ENCODE measurements at places on chromosomes 3 and 15.

DNA sequence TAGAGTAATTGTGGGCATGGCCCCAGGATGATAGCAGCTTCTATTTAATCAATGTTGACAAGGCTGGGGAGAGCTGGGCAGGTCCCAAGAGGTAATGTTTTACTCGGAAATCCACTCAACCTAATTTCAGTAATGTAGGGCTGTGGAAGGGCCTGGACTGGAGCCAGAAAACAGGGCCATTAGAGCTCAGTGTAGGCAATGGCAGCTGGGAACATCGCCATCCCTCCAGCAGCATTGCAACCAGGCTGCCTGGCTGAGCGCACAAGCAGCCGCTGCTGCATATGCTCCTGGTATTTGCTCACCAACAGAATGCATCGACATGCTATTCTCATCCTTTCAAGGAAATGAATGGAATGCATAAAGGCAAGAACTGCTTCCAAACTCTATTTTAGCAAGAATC, 90.0 kb downstream of the GAP43 start:
- DNase-seq = peak; percentile 40

DNA sequence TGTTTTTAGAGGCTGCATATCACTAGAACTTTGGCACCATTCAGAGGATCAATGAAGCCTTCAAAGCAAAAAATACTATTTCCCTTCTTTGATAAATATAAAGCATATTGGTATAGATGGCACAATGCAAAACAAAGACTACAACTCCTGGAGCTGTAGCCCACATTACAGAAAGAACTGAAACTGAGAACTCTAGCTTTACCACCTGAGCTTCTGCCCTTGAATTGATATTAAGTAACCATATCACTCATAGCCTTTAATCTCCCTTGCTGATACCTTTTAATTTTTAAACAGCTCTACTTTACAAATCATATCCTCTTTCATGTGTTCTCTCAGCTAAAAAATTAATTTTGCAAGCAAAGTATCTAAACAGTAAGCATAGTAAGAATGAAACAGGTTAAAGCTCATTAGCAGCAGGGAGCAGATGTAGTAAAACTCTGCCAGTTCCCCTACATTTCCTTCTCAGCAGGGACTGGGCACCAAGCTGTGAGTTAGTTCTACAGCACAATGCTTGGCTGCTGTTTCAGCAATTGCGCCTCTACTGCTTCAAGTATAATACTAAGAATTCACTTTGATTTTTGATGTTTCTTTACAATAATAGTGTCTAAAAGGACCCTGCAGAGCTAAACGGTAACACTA, 97.9 kb upstream of the NANOGP8 start:
- DNase-seq = no peak

GRCh38 chr3:127141921-127142730, 50.8 kb upstream of the PRR23E start:
- DNase-seq = no peak

- DNase-seq = no peak
Observed at GRCh38 chr3:13567684-13568514, 19.0 kb downstream of the FBLN2 start.
